Activated effector memory CD4-positive, alpha-beta T cell treated with Interleukin-2 at 50 U/mL for 16 hours (primary cell): ENCODE measurements at places on chromosomes 4 and X.
A peak's percentile ranks its signal among the peaks of the same experiment; 100 is the strongest.

DNA sequence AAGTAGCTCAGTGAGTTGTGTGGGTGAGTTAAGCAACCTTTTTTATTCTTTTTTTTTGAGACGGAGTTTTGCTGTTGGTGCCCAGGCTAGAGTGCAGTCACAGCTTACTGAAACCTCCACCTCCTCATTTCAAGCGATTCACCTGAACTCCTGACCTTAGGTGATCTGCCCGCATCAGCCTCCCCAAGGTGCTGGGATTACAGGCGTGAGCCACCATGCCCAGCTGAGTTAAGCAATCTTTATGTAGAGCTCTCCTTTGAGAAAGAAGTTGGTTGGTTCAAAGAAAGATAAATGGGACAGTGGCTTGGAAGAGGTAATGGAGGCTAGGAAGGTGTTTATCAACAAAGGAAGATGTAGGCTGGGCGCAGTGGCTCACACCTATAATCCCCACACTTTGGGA lies 3.2 kb downstream of the MSMO1 start:
- DNase-seq, result no peak

DNA sequence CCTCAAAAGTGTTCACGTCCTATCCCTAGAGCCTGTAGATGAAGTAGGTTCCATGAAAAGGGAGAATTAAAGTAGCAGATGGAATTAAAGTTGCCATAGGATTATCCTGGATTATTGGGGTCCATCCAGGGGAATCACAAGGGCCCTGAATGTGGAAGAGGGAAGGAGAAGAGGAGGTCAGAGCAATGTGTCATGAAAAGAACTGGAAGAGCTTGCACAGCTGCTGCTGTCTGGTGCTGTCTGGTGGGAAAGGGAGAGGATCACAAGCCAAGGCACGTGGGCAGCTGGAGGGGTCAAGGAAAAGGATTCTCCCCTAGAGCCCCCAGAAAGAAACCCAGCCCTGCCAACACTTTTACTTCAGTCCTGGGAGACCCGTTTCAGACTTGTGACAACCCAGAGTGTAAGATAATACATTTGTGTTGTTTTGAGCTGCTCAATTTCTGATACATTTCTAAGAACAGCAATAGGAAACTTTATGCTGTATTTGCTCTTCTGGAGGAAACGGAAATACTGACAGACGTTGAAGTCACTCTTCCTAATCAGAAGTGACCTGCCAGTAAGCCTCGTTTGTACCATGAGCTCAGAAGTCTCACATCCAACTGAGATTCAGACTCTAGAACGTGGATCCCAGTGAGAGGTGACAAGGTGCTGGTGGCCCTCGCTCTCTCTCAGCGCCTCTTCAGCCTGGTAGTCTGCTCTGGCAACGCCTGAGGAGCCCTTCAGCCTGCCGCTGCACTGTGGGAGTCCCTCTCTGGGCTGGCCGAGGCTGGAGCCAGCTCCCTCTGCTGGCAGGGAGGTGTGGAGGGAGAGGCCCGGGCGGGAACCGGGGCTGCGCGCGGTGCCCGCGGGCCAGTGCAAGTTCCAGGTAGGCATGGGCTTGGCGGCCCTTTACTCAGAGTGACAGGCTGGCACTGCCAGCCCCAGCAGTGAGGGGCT lies 34.7 kb upstream of the ENPP6 start:
- no peak for DNase-seq

- DNase-seq, result peak; percentile 9
Measured at GRCh38 chr4:110198435-110199416, at the start of gene ELOVL6. TSS of gene ELOVL6 (minus strand) at chr4:110198615. CDS start at chr4:110198335, 280 bp downstream.

GRCh38 chr4:150261571-150261970 lies 183.3 kb downstream of the DCLK2 start:
- DNase-seq, result no peak

- no peak for DNase-seq
Measured at GRCh38 chr4:4990857-4991540, 28.3 kb downstream of the CYTL1 start.

DNA sequence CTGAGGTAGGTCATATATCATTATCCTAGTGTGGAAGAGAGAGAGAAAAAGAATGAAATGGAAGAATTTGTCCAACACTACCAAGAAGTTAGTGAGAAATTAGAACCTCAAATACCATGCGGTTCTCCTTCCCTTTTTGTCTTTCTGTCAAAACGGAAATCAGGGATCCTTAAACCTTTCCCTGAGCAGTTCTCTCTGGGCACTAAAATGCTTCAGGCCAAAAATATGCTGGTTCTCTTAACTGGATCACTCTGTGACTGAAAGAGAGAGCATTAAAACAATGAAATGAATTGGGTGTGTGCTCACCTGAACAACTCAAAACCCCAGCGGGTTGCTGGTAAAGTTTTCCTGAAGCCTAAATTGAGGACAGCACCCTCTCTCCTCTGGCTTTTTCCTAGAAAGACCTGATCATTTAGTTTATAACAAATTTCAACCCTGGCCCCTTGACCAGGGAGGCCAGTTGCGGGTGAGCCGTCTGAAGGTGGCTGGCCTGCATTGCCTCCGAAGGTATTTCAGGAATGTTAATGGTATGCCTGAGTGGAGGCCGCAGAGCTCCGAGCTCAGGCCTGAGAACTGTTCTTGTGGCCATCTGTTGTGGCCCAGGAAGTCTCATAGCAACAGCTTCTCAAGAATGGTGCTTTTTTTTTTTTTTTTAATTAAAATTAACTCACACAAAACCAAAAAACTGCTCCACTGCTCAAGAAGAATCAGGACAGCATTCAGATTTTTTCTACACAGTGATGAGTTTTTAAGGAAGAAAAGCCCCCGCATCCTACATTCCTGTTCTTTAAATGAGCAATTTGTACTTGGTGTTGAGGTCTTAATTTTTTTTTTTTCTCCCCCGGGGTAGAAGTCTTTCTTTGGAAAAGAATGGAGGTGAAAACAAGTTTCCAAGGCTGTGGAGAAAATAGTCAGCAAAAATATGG lies 155.1 kb downstream of the SHROOM3 start:
- no peak for DNase-seq

DNA sequence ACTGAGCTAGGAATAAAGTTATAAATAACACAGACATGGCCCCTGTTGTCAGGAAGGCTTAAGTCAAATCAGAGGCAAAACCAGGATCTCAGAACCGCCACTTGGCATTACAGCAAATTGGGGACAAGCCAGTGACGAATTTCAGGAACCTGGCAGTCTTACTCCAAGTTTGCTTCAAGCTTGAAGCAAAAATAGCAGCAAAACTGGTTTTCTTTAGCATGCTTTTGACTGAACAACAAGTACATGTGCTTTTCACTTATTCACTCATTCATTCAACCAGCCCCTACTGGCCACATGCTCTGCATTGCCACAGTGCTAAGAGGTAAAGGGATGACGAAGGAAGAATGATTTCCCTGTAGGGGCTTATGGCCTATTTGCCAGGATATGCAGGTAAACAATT lies 253.9 kb upstream of the PPARGC1A start:
- DNase-seq, result no peak

GRCh38 chr4:20487852-20488251 lies 212.4 kb upstream of the PACRGL start:
- DNase-seq, result no peak

DNA sequence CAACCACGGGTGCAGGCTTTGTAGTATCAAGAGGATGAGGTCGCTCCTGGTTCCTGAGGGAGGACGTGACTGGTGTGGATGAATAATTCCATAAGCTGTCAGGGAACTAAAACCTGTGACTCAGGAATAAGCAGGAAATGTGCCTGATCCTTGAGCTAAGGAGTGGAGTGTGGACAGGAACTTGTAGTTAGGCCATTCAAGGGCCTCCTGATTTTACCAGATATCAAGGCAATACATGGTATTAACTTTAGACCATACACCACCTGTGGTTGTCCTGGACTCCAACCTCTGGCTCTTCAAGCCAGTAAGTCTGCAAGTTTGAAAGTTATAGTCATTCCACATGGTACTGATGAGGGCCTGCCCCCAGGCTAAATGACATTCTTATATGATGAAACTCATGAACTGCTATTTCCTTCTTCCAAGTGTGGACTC lies 12.1 kb upstream of the ING2 start:
- no peak for DNase-seq
